ENCODE measurements at places on chromosomes 13 and 19. TPM values are rescaled to one million over a fixed set of nuclear protein-coding genes. Genes with fewer than 3 reads are reported as not detected.

COX6B2 gene
- polyA plus RNA-seq = 1.4 TPM

CGB2 gene
- not detected for polyA plus RNA-seq

LGALS4 gene
- polyA plus RNA-seq = 0.20 TPM

TPP2 gene
- 19.2 TPM for polyA plus RNA-seq

ZNF135 gene
- 0.26 TPM for polyA plus RNA-seq

IRS2 gene
- 6.2 TPM for polyA plus RNA-seq

LIM2 gene
- polyA plus RNA-seq = not detected

ADGRE3 gene
- polyA plus RNA-seq = not detected

All from mammary epithelial cell (primary cell).